ENCODE measurements at places on chromosomes 1 and 21. TPM values are rescaled to one million over a fixed set of nuclear protein-coding genes. Genes with fewer than 3 reads are reported as not detected.

DNA sequence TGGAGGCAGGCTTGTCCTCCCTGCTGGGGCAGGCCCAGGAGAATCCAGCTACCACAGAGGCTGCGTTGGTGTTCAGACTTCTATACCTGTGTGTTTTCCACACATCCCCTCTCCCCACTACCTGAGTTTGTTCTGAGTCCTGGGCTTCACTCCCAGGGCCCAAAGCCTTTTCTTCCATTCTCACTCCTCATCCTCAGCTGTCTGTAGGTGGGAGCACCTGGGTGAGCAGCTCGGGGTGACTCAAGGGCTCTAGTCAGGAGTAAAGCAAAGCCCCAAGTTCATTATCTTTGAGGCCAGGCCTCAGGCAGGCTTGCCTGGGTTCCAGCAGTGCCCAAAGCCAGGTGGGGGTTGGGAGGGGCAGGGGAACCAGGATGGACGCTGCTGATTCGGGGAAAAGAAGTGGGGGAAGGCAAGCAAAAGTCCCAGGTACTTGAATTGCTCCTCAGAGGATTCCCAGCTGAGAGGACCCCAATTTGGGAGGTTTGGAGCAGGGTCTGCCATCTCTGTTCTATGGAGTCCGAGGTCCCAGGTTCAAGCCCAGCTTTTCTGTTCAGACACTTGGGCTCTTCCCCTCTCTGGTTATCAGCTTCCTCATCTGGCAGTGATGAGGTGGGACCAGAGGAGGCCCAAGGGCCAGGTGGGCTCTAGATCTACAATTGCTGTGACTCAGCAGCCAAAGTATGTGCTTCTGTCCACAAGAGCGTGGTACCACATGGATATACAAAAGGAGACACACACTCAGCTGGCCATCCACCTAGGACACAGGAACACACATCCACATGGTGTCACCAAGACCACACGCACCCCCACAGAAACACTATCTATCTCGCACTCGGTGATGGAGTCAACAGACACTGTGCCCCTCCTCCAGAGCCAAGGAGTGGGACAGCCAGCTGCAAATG is 5.8 kb upstream of the PTPN7 start:
- H3K27me3 ChIP-seq = peaks cover 2% of the 10 kb centered on the region
- H3K36me3 ChIP-seq = no peaks in the 10 kb centered on the region
- peak; percentile 73 for DNase-seq

GRCh38 chr21:15031790-15032357 is 32.9 kb downstream of the NRIP1 start:
- H3K4me1 ChIP-seq = peaks cover 13% of the 10 kb centered on the region
- H3K27me3 ChIP-seq = no peaks in the 10 kb centered on the region
- peak overlapping the region; percentile 62 for H3K27ac ChIP-seq
- DNase-seq = no peak

Gene ADAMTS4
- 1.4 TPM for total RNA-seq

Gene TBCE
- 26.8 TPM for total RNA-seq

GRCh38 chr1:206782448-206782847 is 10.2 kb upstream of the IL10 start:
- H3K27me3 ChIP-seq = peaks cover 2% of the 10 kb centered on the region
- DNase-seq = peak; percentile 2
- H3K4me1 ChIP-seq = no peaks in the 10 kb centered on the region

- no peak for DNase-seq
- no peak overlapping the region for H3K27ac ChIP-seq
- H3K4me3 ChIP-seq = no peak overlapping the region
- peaks cover 37% of the 10 kb centered on the region for H3K27me3 ChIP-seq
- H3K4me1 ChIP-seq = peaks cover 6% of the 10 kb centered on the region
These were observed 1.4 kb upstream of the TLCD4 start for GRCh38 chr1:95115708-95116137.

Gene SPRR2B
- total RNA-seq = not detected

DNA sequence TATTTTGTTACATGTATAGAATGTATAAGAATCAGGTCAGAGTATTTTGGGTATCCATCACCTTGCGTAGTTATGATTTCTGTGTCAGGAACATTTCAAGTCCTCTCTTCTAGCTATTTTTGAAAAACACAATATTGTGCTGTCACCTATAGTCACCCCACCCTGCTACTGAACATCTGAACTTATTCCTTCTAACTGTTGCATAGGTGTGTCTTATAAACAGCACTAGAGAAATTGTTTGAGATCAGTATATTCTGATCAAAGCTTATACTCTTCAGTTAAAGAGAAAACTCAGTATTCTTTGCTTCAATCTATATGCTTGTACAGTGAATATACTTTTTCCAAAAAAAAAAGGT is 96.0 kb downstream of the ASH1L start:
- peaks cover 42% of the 10 kb centered on the region for H3K4me1 ChIP-seq
- no peak overlapping the region for H3K4me3 ChIP-seq
- no peak for DNase-seq

- no peaks in the 10 kb centered on the region for H3K27me3 ChIP-seq
- H3K4me3 ChIP-seq = no peak overlapping the region
- peaks cover 3% of the 10 kb centered on the region for H3K4me1 ChIP-seq
- no peaks in the 10 kb centered on the region for H3K36me3 ChIP-seq
- no peak for DNase-seq
These were observed 196.1 kb downstream of the KCNH1 start for GRCh38 chr1:210937846-210938245.

DNA sequence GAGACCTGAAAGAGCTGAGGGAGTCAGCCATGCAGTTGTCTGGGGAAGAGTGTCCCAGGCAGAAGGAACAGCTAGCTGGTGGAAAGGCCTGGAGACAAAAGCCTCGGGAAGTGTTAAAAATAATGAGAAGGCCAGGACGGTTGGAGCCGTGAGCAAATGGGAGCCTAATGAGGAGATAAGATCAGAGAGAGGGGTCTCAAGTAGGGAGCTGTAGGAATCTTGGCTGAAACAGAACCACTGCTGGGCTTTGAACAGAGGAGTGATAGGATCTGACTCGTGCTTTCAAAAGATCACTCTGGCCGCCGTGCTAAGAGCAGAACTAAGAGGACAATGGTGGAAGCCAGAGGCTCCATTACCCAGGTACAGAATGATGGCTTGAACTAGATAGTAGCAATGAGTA is 1.9 kb upstream of the FOXJ3 start:
- H3K4me1 ChIP-seq = peaks cover 19% of the 10 kb centered on the region
- no peaks in the 10 kb centered on the region for H3K27me3 ChIP-seq

DNA sequence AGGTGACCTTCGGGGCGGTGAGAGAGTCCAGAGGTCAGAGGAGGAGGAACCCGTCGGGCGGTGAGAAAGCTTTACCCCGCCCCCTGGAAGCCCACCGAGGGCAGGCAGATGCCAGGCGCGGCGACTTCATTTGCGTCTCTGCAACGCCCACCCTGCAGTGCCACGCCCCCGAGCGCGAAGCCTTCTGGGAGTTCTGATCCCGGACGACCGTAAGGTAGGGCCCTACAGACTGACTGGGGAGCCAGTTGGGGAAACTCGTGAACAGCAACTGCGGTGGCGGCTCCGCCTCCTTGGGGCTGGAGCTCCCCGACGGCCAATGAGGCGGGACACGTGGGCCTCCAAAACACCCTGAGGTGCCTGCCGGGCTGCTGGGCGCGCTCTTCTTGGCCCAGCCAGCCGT is 46.0 kb upstream of the EDARADD start:
- H3K27ac ChIP-seq = no peak overlapping the region
- H3K27me3 ChIP-seq = no peaks in the 10 kb centered on the region
- H3K4me3 ChIP-seq = no peak overlapping the region
- no peak for DNase-seq
- H3K36me3 ChIP-seq = no peaks in the 10 kb centered on the region

DNA sequence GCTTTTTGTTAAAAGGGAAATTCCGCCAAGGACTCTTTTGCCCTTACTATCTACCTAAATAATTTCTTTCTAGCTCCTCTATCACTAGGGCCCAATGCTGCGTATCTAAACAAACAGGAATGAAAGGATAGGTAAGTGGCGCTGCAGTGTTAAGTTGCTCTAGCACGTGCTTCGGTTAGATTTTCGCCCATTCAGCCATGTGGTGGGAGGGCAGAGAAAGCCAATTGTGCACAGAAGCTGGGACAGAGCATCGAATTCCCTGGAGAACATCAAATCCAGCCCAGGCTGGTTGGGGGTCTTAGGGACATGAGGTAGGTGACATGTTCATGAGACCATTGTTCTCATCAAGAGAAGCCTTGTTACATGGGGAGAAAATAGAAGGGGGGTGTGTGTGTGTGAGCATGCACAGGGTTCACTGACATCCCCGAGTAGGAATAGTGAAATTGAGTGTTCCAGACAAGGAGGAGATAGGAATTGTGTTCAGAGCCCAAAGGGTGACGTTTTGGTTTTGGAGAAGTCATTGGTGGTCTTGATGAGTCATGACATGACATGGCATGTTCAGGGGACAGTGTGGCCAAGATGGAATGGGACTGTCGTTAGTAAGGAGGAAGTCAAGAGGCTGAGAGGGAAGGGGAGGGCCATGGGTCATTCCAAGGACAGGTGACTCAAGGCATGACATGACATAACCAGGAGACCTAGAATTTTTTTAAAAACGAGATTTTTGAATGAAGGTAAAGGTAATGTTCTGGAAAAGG is 107.1 kb downstream of the TLR5 start:
- H3K4me3 ChIP-seq = no peak overlapping the region
- no peak for DNase-seq
- no peaks in the 10 kb centered on the region for H3K36me3 ChIP-seq
- H3K27ac ChIP-seq = no peak overlapping the region

Gene SLC50A1
- 34.5 TPM for total RNA-seq

Gene KIF14
- 1.8 TPM for total RNA-seq

Gene FCGR2B
- total RNA-seq = not detected

Gene ABCG1
- total RNA-seq = under 0.01 TPM

Gene SPRR1A
- not detected for total RNA-seq

- H3K27me3 ChIP-seq = no peaks in the 10 kb centered on the region
- H3K4me1 ChIP-seq = peaks cover 28% of the 10 kb centered on the region
- H3K36me3 ChIP-seq = no peaks in the 10 kb centered on the region
- H3K4me3 ChIP-seq = no peak overlapping the region
These were observed 10.8 kb downstream of the GRHL3 start for GRCh38 chr1:24329797-24330543.

Gene FMN2
- 11.2 TPM for total RNA-seq

DNA sequence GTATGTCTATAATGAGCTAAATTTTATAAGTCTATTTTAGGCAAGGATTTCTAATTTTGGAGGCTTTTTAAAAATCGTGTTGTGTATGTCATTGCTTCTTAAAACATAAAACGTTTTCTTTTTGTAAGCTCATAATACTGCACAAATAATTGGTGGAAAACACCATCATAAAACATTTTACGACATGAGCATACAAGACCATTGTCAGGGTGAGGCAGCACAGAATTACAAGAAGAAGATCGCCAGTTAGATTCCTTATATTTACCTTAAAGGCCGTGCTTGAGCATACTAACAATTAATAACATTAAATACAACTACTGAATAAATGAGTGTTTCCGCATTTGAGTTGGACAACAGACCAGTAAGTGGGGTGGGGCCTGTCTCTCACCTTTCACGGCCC is 19.1 kb upstream of the LMX1A start:
- DNase-seq = no peak
- peak overlapping the region; percentile 64 for H3K4me3 ChIP-seq
- H3K36me3 ChIP-seq = no peaks in the 10 kb centered on the region
- peaks cover 27% of the 10 kb centered on the region for H3K27me3 ChIP-seq
- H3K4me1 ChIP-seq = peaks cover 14% of the 10 kb centered on the region

Gene TNFSF18
- total RNA-seq = 0.29 TPM

Gene CD55
- 5.6 TPM for total RNA-seq

GRCh38 chr1:41380979-41381691 is 19.9 kb downstream of the FOXO6 start:
- peak overlapping the region; percentile 69 for H3K4me3 ChIP-seq
- H3K36me3 ChIP-seq = no peaks in the 10 kb centered on the region
- DNase-seq = no peak
- H3K27ac ChIP-seq = peak overlapping the region; percentile 23

GRCh38 chr1:161993576-161993975 is 30.1 kb downstream of the OLFML2B start:
- H3K27me3 ChIP-seq = no peaks in the 10 kb centered on the region
- DNase-seq = no peak
- peaks cover 7% of the 10 kb centered on the region for H3K4me1 ChIP-seq
- H3K36me3 ChIP-seq = peaks cover 8% of the 10 kb centered on the region

Gene GLMP
- total RNA-seq = 137 TPM
